ENCODE measurements at places on chromosomes 2 and 18.

DNA sequence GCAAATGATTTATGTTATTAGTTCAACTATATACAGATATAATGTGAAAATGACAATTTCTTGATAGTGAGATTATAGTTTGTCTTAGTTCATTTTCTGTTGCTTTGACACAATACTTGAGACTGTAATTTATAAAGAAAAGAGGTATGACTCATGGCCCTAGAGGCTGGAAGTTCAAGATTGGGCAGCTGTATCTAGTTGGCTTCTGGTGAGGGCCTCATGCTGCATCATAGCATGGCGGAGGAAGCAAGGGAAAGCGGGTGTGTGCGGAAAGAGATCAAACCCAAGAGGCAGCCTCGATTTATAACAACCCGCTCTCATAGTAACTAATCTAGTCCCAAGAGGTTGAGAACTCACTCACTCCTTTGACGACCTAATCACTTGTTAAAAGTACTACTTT is 11.4 kb downstream of the PLEKHA3 start:
- DNase-seq = peak; percentile 39

- no peak for DNase-seq
Measured at GRCh38 chr2:47264143-47264542, 109.0 kb upstream of the STPG4 start.

GRCh38 chr2:212811036-212811805 is 272.6 kb upstream of the ERBB4 start:
- DNase-seq = peak; percentile 56

GRCh38 chr2:110659248-110659647 is 18.6 kb downstream of the BUB1 start:
- DNase-seq = peak; percentile 22

DNA sequence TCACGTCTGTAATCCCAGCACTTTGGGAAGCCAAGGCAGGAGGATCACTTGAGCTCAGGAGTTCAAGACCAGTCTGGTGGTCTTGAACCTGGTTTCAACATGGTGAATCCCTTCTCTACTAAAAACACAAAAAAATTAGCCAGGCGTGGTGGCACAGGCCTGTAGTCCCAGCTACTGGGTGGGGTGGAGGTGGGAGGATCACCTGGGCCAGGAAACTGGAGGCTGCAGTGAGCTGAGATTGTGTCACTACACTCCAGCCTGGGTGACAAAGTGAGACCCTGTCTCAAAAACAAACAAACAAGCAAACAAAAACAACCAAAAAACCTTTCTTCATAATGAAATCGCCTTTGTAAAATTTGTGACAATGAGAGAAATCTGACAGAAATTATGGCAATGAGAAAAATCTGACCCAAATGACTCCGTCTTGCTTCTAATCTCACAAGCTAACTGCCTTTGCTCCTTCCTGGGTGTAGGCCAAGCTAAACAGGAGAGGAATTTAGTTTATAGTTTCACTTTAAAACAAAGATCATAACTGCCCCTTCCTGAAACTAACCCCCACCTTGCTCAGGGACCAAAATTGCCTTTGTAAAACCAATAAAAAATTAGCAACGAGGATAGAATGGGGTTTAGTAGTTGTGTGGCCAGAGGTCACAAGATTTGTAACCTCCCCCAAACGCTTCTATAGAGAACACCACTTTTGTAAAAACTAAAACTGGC is 60.7 kb upstream of the KIF5C start:
- DNase-seq = no peak

DNA sequence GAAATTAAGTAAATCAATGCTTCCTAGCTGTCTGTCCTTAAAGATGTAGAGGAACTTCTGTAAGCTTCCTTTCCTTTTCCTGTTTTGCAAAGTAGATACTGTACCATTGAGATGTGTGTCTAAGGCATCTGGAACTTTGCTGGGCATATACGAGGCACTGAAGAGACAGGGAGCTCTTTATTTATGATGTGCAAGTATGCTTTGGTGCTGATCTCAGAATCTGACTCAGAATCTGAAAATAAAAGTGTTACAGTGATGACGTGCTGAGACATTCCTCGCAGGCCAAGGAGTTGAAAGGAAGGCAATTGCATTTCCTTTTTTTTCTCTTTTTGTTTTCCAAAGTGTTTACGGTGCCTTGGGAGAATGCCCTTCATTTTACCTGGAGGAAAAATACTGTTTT is 230.9 kb upstream of the RGPD4 start:
- DNase-seq = peak; percentile 61

DNA sequence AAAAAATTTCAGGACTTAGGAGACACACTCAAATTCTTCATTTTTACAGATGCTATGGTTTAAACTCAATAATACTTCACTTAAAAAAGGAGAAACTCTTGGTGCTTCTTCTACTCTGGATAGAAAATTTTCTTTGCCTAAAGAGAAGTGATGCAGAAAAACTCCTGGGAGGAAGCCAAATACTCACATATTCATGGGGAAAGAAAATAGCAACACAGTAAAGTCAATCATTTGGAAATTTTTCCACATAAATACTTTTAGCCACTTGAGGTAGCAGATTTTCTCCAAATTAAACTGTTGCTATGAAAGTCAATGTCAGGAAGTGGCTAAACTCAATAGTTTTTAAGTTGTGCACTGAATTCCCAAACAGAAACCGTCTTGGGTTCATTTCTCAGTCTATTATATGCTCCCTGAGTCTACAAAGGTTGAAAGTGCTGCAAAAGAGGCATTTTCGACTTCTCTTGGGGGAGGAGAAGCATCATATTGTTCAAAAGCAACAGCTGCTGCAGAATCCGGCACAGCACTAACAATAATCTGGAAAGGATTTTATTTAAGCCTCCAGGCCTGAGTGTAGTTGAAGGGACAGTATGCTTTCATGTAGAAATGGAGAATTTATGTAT is 81.1 kb downstream of the UPP2 start:
- no peak for DNase-seq

- DNase-seq = peak; percentile 27
Measured at GRCh38 chr2:159243529-159243928, 43.0 kb downstream of the WDSUB1 start.

DNA sequence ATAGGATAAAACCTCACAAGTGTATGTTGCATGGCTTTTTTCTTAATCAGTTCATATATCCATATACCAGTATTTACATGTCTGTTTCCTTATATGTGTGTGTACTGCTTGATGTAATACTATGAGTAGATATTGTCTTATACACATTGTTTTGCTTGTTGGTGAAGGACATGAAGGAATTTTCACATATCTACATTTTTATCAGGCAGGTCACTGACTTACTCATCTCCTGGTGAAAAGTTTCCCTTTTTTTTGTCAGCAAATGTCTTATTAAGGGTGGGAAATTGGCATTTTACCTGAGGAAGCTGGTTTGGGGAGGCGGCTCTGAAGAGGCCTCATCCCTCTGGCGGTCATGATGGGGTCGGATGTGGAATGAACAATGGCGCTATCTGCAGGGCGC is 61.4 kb upstream of the LYPD1 start:
- DNase-seq = peak; percentile 2

DNA sequence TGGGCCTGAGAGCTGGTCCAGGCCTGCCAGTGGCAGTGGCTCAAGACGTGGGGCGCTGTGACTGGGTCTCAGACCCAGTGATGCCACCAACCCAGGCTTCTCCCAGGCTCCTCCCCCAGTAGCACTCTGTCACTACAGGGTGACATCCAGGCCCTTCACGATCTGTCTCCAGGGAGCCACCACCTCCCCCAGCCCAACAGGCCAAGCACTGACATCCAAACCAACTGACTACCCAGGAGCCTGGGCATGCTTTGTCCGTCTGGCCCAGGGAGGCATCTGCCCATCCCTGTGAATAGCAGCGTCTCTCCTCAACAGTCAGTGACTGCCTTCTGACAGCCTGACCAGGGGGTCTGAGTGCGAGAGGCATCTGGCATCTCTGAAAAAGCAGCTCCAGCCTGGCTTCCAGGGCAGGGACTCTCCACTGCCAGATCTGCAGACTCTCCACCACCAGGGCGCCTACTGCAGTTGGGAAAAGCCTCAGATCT is 13.0 kb downstream of the TEX44 start:
- DNase-seq = no peak

GRCh38 chr2:153408710-153409385 is 69.7 kb downstream of the RPRM start:
- DNase-seq = peak; percentile 83

- DNase-seq = no peak
Measured at GRCh38 chr2:166960702-166961270, 72.5 kb downstream of the XIRP2 start.

GRCh38 chr2:151287513-151288250 is 1.8 kb downstream of the NMI start:
- DNase-seq = no peak

DNA sequence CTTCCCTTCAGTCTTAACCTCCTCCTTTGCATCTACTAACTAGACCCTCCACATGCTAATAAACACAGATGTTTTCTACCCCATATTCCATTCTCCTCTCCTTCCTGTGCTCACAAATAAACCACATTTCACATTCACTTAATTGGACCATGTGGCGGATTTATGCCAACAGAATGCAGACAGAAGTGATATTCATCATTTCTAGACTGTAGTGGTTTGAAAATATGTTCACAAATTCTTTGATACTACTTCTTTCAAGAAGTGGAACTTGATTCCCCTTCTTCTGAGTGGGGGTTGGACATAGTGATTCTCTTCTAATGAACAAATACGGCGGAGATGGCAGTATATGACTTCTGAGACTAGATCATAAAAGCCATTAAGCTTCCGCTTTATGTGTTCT is 73.5 kb upstream of the SPTBN1 start:
- no peak for DNase-seq

- no peak for DNase-seq
Measured at GRCh38 chr2:47510745-47511144, 107.8 kb downstream of the MSH2 start.

- DNase-seq = no peak
Measured at GRCh38 chr2:1676091-1676912, 68.0 kb downstream of the PXDN start.

DNA sequence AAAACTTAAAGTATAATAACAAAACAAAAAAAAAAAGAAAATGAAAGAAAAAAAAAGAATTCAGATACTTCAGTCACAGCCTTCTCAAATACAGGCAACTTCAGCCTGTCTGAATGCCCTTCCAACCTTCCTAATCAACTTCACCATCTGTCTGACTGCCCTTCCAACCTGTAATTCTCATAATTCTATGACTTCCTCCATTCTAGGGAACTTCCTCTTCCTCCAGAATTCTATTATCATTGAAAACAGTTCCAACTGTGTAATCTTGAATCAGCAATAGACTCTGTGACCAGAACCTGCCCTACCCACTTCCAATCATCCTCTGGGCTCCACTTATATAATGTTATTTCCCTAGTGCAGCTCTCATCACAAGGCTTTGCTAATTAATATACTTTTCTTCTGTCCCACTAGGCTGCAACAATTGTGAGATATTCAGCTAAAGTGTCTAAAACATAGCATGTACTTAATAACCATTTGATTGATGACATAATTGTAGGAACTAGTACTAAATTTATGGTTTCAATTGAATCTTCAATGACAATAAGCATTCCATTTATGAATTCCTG is 127.3 kb downstream of the UPP2 start:
- DNase-seq = no peak

- peak; percentile 6 for DNase-seq
Measured at GRCh38 chr2:56287974-56288373, 104.2 kb downstream of the CCDC85A start.

GRCh38 chr2:6492573-6492972 is 373.1 kb downstream of the CMPK2 start:
- no peak for DNase-seq

- no peak for DNase-seq
Measured at GRCh38 chr2:54054271-54054670, 61.1 kb upstream of the ACYP2 start.

- DNase-seq = peak; percentile 46
Measured at GRCh38 chr2:241680827-241681599, 5.6 kb downstream of the DTYMK start.

DNA sequence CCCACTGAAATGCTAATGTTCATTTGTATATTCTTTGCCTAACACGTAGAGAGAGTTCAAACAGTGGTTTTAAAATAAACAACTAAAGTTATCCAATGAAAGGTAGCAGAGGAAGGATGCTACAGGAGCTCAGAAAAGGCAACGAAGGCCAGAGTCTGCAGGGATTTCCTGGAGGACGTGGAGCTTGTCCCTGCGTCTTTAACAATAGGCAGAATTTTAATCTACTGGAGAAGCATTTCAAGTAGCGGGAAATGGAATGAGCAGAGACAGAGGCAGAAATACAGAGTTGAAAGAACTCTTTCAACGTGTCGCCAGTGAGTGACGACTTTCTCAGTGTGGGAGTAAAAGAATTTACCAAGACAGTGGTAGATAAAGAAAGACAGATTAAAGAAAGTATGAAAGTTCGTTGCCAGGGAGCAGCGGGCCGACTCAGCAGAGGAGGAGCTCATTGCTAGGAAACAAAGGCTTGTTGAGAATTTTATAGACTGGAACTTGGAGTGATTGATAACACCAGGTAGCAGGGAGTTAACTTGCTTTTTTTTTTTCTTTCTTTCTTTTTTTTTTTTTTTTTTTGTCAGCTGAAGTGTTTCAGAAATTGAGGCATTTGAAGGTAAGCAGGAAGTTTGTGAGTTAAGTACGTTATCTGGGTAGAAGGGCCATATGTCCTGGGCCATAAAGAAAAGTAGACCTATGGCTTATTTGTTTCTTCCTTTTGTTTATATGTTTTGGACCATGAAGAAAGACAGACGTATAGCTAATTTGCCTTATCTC is 625 bp upstream of the NBAS start:
- no peak for DNase-seq

- no peak for DNase-seq
Measured at GRCh38 chr18:57574866-57575265, 11.6 kb downstream of the FECH start.

DNA sequence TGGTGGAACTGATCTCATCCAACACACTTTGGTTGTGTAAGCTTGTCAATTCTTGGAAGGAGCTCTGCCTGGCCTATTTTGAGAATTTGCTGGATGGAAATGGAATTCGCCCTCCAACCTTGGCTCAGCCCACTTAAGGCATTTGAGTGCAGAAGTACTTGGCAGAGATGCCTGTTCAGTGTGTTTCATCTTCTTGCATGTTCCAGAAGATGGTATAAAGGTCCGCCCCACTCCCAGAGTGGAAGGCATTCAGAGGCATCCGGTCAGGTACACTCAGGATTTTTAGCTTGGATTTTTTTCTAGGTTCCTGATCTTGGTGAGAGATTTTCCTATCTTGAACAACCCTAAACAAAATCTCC is 61.3 kb upstream of the TXNDC2 start:
- no peak for DNase-seq

DNA sequence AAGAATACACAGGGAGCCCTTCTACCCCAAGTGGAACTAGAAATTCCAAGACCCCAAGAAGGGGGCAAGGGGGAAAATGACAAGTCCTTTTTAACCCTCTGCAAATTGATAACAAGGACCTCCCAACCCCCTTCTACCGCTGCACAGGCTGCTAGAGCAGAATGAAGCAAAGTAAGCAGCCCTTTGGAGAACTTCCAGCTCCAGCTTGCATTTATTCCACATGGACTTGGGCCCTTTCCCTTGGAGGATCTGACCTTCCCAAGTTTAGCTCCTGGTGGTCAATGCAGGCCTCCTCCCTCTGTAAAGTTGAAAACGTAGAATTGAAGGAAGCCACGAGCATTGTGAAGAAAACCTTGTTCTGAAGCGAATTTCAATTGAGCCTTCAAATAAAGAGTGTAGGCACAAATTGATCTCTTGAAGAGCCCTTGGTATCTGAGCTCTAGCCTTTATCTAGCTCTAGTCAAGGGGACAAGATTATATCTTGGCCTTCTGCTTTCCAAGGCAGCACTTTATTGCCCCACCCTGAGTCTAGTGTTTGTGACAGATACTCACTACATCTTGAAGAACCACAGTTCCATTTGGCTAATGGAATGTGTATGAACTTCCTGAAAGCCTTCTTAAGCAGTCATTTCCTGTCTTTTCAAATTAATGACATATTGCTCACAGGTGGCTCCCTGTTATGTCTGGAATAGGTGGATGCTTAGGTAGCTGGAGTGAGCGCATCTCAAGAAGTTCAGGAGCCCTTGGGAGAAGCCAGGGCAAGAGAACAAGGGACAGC is 37.2 kb downstream of the SLC14A2 start:
- peak; percentile 81 for DNase-seq

Data from epithelial cell of esophagus (primary cell).